Naive thymus-derived CD8-positive, alpha-beta T cell (primary cell): ENCODE measurements at places on chromosomes 16 and 17.

DNA sequence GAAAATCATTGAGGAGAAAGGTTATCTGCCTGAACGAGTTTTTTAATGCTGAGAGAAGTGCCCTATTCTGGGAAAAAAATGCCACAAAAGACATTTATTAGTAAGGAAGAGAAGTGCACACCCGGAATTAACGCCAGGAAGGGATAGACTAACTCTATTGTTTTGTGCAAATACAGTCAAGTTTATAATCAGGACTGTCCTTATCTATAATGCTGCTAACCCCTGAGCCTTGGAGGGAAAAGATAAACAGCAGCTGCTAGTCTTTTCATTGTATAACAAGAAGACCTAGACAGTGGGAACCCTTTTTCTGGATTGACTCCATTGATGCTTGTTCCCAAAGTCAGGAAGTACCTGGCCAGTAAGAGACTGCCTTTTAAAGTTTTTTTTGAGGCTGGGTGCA lies 26.5 kb downstream of the BCAS3 start:
- no peak for DNase-seq

- DNase-seq = peak; percentile 59
Observed at GRCh38 chr17:83080858-83081683, 1.7 kb downstream of the METRNL start.

- DNase-seq = no peak
Observed at GRCh38 chr16:80894091-80894490, 89.7 kb upstream of the CDYL2 start.

- no peak for DNase-seq
Observed at GRCh38 chr16:9072806-9073341, 18.6 kb upstream of the HAPSTR1 start.

DNA sequence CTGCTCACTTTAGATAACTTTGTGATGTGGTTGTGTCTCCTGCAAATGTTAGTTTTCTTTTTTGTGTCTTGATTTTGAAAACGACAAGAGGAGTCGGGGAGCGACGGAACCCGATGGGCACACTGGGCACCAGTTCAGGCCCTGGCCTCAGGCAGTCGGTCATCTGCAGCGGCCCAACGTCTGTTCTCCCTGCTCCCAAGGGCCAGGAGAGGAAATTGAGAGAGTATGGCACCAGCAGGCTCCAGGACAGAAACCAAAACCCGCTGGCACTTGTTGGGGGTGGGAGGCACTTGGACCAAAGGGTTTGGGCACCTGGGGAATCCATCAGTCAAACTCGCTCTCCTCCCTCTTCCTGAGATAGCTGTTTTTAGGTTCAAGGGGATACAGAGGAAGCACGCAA lies 17.2 kb downstream of the RBFOX3 start:
- DNase-seq = no peak

- no peak for DNase-seq
Observed at GRCh38 chr17:19336938-19337711, 25.4 kb downstream of the B9D1 start.

DNA sequence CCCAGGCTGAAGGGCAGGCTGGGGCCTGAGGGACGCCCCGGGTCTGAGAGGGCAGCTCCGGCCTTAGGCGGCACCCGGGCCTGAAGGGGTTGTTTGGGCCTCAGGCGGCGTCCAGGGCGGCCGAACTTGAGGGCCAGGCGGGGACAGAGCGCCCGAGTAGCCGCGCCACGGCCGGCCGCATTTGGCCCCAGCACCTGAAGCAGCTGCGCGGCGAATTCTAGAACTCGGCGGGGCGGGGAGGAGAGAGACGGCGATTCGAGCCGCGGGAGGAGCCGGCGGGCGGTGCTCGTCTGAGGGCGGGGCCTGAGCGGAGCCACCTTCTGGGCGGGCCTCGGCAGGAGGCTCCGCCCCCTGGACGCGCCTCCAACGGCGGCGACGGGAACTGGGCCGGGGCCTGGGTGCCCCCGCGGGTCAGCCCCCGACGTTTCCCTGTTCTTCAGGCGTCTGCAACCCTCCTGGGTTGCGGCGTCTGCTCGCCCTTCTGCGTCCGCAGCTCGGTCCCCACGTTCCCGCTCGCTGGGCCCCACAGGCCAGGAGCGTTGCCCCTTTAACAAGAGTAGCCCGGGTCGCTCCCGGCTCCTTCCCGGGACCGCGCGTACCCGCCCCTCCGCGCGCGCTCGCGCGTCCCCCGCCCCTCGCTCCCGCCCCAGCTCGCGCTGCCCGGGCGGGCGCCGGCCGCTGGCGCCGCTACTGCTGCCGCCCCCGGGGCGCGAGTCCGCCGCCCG lies at the start of the genes INCA1 and KIF1C:
Gene INCA1, minus strand, starts transcription at position 221 of the 725 bp plus-strand sequence. CDS start 3,085 bp downstream, outside the sequence.
Gene KIF1C, plus strand, starts transcription at position 649 of the 725 bp plus-strand sequence. CDS start 2,297 bp downstream, outside the sequence.
- peak; percentile 87 for DNase-seq

GRCh38 chr16:86751076-86752030 lies 173.0 kb downstream of the FOXL1 start:
- DNase-seq = no peak

- no peak for DNase-seq
Observed at GRCh38 chr17:40497695-40498094, 3.7 kb downstream of the TNS4 start.

DNA sequence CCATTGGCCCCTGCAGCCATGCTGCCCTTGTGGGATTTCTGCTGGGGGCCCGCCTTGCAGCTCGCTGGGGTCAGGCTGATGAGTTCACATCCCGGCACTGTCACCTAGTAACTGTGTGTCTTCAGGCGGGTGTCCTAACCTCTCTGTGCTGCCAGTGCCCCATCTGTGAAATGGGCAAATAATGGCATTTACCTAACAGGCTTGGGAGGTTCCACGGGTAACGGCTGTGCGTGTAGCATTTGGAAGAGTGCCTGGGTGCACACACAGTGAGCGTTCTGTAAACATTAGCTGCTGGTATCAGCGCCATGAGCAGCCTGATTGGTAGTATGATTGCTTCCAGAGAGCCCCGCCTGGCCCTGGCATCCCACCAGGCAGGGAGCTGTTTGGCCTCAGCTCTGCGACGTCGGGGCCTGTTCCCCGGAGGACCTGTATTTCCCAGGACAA lies 167.3 kb upstream of the GSE1 start:
- DNase-seq = no peak

GRCh38 chr17:7034955-7035590 lies 742 bp upstream of the SLC16A13 start:
- peak; percentile 62 for DNase-seq

DNA sequence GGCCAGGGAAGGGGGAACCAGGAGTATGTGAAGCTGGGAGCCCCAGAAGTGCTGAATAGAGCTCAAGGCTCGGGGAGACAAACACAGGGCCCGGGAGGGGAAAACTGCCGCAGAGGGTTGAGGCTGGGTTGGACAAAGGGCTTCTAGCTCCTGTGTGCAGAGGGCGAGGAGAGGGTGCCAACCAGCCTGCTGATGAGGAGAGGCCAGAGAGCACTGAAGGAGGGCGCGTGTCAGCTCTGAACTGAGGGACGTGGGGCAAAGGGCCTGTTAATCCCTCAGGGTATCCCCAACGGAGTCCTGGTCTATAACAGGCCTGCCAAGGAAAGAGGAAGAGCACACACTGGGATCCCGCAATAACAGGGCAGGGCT lies 151.3 kb downstream of the C16orf78 start:
- DNase-seq = no peak

DNA sequence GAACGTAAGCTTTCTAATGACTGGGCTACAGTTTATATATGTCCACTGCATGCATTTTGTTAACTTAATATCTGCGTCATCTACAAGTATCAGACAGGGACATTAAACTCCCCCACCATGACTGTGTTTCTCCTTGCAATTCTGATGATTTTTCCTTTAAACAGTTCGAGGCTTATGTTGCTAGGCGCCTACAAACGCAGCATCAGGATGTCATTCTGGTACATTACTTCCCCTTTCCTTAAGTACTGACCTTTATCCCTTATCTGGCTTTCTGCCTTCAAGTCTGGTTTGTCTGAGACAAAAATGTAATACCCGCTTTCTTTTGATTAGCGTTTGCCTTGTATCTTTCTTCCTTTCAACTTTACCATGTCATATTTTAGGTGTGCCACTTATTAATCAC lies 362.4 kb downstream of the SLC39A11 start:
- no peak for DNase-seq

DNA sequence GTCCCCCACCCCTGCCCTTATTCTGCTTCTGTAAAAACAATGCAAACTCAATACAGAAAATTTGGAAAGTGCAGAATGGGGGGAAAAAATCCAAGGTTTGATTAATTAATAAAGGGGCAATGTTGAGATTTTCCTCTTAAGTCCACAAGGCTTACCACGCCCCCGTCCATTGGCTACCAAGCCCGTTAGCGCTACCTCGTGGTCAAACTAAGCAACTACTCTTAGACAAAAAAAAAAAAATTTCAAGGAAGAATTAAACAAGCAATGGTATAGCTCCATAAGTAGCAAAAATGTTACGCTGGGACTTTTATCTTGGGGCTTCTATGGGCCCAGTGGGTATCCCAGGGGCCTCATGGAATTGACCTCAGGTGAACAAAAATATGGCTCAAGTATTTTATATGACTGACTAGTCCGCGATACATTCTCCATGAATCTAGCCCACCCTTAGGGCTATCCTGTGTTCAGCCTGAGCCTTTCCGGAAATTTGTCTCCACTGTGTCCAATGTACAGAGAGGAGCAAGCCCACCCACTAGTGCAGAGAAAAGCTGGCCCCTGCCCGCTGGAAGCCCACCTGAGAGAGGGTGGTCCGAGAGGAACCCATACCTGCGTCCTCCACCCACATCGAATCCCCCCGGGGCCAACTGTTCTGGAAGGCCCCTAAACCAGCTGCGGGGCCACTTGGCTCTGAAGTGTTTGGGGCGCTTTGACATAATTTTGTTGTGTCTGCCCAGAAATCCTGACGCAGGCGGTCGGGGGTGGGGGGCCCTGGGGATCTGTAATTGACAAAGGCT lies 19.1 kb upstream of the TEX2 start:
- peak; percentile 64 for DNase-seq
